ENCODE measurements at places on chromosomes 2 and 18. TPM values are rescaled to one million over a fixed set of nuclear protein-coding genes. Genes with fewer than 3 reads are reported as not detected.

The OSBPL1A gene
- total RNA-seq = 0.63 TPM

The LIMS2 gene
- 4.2 TPM for total RNA-seq

The CENPA gene
- not detected for total RNA-seq

The ACMSD gene
- total RNA-seq = not detected

The MAIP1 gene
- total RNA-seq = 15.7 TPM

The TCF23 gene
- 0.10 TPM for total RNA-seq

- DNase-seq = no peak
Measured at GRCh38 chr2:172856606-172857005, 121.0 kb downstream of the RAPGEF4 start.

DNA sequence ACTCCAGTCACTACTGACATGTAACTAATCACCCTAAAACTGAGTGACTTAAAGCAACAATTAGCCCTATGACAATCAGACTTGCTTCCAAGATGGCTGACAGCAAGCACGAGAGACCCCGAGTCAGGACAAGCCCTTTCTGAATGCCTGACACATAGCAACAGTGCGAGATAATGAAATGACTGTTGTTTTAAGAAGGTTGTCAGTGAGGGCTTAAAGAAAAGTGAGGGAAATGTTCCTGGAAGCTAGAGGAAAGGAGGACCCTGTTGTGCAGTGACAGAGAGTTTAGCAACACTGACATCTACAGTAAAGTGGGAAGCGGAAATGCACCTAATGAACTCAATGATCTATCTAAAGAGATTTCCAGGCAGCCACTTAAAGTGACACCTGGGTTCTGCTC lies 163.1 kb downstream of the STK39 start:
- no peak for DNase-seq

DNA sequence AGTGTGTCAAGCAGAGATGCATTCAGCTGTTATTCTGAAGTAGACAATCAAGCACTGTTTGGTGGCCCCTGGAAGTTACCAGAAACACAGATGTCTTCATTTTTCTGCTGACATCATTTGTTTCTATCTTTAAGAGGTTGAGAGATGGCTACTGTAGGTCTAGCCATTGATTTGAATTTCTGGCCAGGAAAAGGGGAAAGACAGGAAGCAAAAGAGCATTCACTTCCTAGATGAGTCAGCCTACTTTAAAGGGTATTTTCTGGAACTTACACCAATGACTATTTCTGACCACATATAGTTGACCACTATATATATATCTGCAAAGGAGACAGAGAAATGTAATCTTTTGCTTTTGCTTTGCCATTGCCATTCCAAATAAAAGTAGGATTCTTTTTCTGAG lies 900.1 kb upstream of the SOX11 start:
- no peak for DNase-seq

- DNase-seq = no peak
Measured at GRCh38 chr2:158009399-158009798, 92.3 kb upstream of the UPP2 start.

DNA sequence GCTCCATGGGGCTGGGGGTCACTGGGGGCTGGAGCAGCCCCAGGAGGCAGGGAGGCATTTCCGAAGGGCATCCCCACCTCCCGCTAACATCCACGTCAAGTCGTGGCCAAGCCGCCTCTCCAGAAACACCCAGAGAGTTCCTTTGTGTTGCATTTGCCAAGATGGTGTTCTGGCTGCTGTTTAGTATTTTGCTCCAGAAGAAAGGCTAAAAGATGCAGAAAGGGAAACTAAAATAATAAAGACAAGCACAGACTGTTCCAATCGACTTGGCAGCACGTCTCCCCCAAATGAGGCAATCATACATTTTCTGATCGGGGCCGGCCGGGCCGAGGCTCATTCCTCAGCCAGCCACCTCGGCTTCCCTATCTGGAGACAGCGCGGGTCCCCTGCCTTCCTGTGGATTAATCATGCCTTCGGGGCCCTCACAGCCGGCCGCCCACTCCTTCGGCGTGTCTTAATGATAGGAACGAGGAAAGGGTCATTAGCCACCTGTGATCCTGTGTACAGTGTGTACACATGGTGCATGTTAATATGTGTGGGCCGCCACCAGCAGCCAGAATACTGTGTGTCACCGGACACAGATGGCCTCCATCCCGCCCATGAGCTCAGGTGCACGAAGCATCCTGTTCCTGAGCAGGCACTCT lies 169.2 kb downstream of the KLHL29 start:
- no peak for DNase-seq

DNA sequence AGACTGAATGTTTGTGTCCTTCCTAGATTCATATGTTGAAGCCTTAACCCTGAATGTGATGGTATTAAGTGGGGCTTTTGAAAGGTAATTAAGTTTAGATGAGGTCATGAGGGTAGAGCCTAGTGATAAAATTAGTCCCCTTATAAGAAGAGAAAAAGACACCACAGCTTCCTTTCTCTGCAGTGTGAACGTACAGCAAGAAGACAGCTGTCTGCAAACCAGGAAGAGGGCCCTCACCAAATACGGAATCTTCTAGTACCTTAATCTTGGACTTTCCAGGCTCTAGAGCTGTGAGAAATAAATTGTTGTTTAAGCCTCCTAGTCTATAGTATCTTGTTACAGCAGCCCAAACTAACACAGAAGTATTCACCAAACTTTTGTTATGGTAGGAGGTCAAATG lies 57.1 kb upstream of the CYTIP start:
- peak; percentile 25 for DNase-seq

DNA sequence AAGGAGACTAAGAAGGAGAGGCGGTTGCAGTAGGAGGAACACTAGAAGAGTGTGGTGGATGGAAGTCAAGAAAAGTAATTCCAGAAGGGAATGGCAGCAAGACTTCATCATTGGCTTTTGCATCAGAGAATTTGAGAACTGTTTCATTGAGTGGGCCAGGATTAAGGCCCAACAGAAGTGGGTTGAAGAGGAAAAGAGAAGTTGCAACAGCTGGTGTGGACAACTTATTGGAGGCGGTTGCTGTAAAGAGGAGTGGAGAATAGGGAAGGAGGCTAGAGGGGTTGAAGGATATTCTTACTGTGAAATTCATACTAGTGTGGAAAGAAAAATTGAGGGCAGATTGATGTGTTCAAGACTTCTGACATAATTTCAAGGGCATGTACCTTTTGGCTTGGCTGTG lies 168.7 kb upstream of the FN1 start:
- DNase-seq = no peak

GRCh38 chr2:9050122-9050809 lies 46.8 kb upstream of the MBOAT2 start:
- no peak for DNase-seq

DNA sequence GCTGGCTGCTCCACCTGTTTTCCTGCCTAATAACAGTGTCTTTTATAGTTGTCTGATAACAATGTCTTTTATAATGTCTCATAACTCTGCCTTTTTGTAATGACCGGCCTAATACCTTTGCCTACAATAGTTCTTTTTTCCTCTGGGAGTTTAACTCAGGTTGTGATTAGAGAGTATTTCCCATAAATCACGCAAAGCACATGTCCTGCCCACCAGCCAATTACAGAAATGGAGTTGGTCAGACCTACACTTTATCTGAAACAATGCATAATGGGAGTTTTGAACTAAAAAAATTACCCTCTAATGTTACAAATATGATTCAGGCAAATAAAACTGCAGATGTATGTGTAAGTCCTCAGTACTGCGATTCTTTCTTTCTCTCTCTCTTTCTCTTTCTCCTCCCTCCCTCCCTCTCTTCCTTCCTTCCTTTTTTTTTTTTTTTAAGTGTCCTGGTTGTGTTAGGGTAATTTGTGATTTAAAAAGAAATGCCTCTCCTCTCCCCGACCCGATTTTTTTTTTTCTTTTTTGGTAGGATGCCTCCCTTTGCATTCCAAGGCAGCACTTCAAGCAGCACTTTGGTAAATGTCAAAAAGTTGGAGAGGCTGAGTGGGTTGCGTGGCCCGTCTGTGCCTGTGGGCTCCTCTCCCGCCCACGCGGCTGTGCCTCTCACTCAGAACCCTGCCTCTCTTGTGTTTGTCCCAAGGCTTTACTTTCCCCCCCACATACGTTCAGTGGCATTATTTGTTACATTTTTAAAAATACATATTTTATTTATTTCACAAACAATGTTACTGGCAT lies 147.3 kb downstream of the AGAP1 start:
- no peak for DNase-seq

All from B cell (primary cell).